ENCODE measurements at places on chromosomes 5 and 9.

GRCh38 chr9:129981180-129981907 lies 61.6 kb downstream of the FNBP1 start:
- DNase-seq = no peak

DNA sequence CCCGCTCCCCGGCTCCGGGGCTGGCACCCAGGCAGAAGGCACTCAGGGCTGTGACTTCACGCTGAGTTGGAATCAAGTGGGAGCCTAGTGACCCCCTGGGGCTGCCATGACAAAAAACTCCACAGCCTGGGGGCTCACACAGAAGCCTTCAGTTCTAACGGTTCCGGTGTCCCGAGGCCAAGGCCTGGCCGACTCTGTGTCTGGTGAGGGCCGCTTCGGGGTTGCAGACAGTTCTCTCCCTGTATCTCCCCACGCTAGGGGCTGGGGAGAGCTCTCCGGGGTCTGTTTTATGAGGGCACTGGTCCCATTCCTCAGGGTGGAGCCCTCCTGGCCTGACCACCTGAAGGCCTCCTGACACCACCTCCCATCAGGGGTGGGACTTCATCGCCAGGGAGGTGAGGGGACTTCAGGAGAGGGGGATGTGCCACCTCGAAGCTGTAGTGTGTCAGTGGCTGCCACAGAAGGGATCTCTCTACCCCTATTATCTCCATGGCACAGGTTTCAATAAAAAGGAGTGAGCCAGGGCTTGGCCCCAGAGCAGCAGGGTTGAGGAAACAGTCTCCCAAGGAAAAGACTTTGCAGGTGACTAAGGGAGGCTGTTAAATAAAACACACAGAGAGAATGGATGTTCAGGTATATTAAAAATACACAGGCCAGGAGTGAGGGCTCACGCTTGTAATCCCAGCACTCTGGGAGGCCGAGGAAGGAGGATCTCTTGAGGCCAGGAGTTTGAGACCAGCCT lies 1.5 kb upstream of the SLC6A3 start:
- DNase-seq = no peak

DNA sequence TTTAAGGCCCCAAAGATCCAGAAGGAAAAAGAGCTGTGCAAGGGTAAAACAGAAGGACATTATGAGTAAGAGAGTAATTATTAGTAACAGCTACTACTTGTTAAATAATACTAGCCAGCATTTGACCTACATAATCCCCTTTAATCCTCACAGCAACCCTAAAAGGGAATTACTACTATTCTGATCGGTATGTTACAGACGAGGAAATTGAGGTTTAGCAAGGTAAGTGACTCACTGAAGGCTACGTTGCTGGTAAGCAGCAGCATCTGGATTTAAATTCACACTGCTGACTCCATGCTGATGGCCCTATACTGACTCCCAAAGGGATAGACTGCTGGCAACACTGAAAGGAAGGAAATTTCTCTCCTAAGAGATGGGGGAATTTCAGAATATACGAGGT lies 3.7 kb upstream of the FSD1L start:
- no peak for DNase-seq

GRCh38 chr5:133429046-133429445 lies 183.3 kb downstream of the FSTL4 start:
- no peak for DNase-seq

DNA sequence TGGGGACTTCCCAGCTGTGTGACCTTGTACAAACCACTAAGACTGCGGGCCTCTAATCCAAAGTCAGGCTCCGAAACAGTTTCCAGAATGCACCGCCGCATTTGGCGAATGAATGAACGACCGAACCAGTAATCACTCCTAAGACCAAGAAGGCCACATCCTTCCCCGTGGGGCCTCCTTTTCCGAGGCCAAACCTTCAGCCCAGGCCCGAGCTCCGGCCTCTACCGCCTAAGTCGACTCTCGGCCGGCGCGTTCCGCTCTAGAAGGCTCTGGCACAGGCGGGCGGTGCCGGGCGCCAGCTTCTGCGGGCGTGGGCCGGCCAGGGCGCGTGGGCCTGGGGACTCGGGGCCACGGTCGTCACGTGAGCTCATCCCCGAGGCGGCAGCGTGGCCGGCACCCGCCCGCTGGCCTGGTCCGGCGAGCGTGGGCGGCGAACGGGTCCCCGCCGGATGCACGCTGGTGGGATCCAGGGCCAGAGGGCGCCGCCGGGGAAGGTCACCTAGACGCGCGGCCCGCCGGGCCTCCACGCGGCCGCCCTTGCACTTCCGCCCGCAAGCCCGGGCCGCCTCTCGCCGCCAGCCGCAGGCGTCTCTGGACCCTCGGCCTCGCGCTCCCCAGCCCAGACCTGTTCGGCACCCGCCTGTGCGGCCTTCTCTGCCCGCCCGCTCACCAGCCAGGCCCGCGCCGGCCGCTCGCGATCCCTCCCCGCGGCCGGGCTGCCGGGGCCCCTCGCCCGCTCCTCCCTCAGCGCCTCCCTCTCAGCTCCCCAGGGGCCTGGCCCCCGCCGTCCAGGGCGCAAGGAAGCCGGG lies 754 bp downstream of the VDAC1 start:
- DNase-seq = peak; percentile 49

GRCh38 chr5:133653760-133654049 lies 41.4 kb upstream of the FSTL4 start:
- DNase-seq = no peak

DNA sequence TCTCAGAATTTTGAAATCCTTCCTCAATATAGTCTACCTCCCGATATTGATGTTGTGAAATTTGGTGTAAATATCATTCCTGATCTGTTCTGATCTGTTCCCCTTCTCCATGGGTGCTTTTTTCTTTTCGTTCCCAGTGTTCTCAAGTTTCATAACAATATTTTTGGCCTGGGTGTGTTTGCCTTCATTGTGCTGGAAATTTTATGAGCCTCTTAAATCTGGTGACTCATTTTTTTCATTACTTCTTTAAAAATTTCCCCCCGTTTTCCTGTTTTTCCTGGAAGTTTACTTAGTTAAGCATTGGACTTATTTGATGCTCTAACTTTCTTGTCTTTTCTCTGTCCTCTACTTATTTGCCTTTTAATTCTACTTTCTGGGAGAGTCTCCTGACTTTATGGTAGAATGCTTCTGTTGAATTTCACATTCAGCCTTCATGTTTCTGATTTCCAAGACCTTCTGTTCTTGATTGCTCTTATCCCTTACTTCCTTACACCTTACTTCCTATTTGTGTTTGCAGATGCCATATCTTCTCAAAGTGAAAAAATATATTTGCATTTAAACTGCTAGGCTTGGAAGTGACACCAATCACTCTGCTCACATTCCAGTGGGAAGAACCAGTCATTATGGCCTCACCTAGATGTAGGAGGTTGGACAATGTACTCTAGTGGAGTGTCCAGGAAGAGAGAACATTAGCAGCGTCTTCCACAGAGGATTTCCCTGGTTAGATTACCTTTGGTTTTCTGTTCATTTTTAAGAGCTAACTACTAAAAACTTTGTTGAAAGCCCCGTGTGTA lies 441.9 kb downstream of the ARHGEF28 start:
- DNase-seq = no peak

- DNase-seq = no peak
These were observed 488.6 kb upstream of the PTGER4 start for GRCh38 chr5:40191150-40191549.

DNA sequence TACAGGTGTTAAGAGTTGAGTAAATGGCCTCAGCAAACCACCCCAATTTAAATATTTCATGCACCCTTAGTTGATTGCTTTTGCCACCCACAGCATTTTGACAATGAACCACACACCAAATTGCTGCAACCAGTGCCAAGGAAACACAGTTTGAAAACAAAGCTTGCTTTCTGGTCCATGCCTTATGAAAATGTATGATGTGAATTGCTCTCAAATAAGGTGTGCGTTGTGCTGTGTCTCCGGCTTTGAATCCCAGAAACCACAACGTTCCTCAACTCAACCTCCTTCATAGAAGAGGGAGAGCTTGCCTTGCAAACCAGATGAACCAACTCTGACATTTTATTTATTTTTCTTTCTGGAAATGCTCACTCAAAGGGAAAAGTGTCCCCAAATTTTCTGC lies 762.7 kb downstream of the TLE1 start:
- DNase-seq = no peak

DNA sequence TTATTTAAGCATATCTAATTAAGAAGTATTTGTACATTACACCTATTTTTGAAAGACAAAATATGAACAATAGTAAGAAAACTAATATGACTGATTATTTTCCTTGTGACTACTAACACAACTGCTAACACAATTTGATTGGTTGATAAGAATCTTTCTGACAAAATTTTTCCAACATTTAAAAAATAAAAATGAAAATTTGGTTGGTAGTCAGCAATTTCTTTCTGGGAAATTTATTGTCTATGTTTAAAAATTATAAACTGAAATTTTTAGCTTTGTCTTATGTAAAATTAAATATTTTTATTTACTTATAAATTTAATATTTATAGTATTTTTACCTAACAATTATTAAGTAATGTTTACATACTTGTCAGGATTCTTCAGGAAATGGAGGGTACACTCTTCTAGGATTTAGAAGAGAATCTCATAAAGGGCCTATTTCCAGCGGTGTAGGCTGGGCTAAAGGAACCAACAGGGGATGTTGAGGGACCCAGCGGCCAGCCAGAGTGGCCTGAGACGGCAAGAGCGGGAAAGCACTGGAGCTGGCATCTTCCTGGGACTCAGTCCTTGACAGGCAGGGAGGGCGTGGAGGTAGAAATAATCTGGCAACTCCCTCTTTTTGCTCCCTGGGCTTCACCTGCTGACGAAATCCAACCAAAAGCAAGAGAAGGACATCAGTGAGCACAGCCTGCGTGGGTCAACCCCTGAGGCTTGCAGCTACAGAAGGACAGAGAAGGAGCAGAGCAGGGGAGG lies 14.7 kb upstream of the FAM120A start:
- DNase-seq = no peak

GRCh38 chr9:92720807-92721535 lies 43.7 kb downstream of the BICD2 start:
- DNase-seq = no peak

GRCh38 chr5:125390326-125390725 lies 643.9 kb upstream of the ZNF608 start:
- no peak for DNase-seq

DNA sequence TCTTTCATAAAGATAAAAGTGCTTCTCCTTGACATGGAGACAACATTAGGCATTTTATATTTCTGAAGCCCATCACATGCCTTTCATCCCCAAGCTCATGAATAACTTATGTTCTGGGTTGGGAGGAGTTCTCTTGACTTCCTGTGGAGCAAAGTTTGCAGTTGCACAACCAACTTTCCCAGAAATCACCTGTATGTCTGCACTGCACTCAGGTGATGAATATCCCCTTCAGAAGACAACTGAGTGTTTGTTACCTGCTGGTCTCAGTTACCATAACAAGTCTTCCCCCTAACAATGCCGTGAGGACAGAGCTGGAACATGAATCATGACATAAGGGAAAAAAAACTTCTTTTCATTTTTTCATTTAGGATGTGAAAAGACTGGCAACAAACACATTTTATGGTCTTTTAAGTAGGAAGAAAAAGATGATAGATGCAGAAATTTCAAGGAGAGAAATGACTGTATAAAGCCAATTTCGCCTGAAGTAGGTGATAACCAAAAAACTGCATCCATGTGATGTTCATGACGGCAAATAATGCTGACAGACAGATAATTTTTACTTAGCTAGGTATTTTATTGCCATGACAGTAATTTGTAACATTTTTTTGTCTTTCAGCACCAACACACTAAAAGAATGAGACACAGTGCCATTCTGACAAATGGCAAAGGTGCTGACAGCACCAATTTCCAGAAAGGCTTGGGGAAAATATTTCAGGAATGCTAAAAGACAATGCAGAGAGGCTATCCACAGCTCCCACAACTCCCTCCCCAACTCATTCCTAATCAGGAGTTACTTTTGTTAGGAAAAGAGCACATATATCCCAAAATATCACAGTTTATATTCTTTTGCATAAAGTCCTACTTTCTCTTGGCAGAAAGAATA lies 656.3 kb downstream of the PRELID2 start:
- no peak for DNase-seq

DNA sequence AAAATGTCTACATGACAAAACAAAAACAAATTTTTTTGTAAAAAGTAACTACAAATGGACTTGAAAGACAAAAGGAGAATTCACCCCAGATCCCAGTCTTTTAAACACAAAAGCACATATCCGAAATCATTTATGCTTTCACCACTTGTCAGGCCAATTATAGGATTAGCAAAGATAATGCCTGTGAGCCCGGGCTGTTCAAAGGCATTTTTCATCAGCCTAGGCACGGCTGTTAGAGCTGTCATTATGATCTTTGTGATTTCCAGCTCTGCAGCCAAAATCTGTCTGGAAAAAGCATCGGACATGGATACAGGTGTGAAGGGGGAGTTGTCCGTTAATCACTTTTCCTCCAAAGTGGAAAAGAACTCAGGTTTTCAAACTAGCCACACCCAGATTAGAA lies 23.6 kb upstream of the RAB14 start:
- DNase-seq = no peak

- DNase-seq = no peak
These were observed 2.3 kb upstream of the INIP start for GRCh38 chr9:112720113-112720780.

DNA sequence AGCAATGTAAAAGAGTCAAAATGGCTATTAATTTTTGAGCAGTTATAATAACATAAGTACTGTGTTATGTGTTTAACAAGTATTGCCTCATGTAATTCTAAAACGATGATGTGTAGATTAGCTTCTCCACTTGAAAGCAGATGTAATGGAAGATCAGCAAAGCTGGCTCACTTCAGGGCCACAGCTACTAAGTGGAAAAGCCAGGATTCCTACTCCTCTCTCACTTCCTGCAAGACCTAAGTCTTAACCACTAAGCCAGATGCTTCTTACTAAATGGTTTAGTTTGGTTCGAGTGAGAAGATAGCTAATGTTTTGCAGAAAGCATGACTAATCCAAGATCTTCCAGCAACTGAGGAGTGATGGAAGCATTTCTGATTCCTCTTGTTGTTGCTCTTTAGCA lies 15.7 kb upstream of the TNC start:
- no peak for DNase-seq

DNA sequence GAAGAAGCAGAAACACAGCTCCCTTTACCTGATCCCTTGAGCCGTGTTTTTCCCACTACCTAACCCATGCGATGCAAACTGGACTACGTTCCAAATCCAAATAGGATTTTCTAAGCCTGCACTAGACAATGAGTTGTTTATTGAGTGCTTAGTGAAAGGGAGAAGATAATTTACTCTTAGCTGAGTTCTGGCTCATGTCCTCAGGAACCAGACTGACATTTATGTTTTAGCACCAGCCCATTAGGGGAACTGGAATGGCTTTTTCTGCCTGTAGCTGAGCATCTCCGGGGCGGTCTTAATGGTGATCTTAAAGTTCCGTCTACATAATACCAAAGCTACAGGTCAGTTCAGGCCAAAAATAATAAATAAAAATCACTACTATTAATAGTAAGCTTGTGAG lies 81.5 kb downstream of the SH3TC2 start:
- no peak for DNase-seq

DNA sequence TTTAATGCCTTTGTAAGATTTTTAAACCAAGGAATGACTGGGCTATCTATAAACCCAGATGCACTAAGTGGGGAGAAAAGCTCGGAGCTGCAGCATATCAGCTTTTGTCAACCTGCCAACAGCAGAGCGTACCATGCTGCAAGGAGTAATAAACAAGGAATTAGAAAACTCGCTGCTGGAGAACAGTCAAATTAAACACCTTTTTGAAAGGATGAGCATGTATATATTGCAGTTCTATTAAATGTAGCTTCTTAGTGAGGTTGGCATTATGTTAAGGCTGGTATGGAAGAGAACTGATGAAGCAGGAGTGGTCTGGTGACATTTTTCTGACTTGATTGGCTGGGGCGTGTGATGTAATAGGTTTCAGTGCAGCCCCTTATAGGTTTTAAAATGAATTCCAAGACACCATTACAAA lies 74.7 kb downstream of the PIK3R1 start:
- no peak for DNase-seq

Measured in stimulated activated CD4-positive, alpha-beta T cell treated with anti-CD3 and anti-CD28 coated beads, Interleukin-4, amount 100 ng/mL, for 4 hours (primary cell).